ENCODE measurements at places on chromosomes 5 and 9. TPM values are rescaled to one million over a fixed set of nuclear protein-coding genes. Genes with fewer than 3 reads are reported as not detected.
A peak's percentile ranks its signal among the peaks of the same experiment; 100 is the strongest.

DNA sequence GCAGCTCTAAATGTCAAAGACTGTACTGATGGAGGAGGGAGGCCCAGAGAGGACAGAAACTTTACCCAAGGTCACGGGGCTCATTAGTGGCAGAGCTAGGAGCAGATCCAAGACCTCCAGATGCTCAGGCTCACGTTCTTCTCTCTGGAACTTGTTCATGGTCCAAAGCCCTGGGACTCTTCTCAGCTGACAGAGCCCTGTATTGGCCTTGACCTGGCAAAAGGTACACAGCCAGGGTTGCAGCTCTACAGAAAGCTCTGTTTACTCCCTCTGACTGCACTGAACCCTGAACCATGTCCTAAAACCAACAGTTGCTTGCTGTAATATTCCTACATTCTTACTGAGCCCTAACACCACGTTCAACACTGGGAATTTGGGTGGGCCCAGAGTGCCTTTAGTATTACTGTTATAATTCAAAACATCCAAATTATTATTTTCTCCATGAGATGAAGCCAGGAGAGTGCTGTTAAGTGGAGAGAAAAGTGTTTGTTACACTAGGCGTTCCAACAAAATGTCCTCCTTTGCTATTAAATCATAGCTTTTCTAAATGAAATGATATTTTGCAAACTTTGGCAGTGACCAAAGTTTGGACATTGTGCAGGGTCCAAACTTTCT is 602.4 kb upstream of the CLINT1 start:
- peak; percentile 80 for DNase-seq

DNA sequence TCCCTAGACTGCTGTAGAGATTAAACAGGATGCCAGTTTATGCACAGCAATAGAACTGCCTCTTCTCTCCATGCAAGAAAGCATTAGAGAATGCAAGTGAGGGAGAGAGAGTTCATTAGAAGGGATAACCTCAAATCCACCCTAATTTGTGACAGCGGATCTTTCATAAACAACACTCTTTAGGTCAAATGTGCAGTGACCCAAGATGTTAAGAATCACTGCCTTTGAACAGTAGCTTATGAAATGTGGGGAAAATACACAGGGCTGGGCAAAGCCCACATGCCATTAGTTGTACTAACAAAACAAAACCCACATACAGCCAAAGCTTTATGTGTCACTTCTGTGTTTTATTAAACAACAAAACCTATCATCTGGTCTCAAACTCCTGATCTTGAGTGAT is 36.2 kb upstream of the POU4F3 start:
- no peak for DNase-seq

GRCh38 chr5:54985301-54986268 is at the start of gene ESM1:
Gene ESM1, minus strand, starts transcription at chr5:54985593. Its CDS starts 76 bp downstream, at chr5:54985517.
- no peak for DNase-seq

Gene NR5A1
- total RNA-seq, result not detected

GRCh38 chr9:136703276-136703860 is 9.0 kb upstream of the DIPK1B start:
- DNase-seq, result no peak

Gene MARVELD2
- 0.28 TPM for total RNA-seq

Gene OBP2B
- total RNA-seq, result not detected

DNA sequence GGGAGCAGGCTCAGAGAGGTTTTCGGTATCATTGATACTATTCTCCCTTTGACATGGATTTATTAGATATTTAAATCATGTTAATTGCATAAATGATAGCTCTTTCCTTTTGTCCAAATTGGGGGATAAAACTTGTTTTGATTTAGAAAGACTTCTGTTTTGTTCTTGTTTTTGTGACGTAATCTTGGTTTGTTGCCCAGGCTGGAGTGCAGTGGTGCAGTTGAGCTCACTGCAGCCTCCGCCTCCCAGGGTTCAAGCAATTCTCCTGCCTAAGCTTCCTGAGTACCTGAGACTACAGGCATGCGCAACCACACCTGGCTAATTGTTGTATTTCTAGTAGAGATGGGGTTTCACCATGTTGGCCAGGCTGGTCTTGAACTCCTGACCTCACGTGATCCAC is 7.1 kb downstream of the MAT2B start:
- DNase-seq, result no peak

DNA sequence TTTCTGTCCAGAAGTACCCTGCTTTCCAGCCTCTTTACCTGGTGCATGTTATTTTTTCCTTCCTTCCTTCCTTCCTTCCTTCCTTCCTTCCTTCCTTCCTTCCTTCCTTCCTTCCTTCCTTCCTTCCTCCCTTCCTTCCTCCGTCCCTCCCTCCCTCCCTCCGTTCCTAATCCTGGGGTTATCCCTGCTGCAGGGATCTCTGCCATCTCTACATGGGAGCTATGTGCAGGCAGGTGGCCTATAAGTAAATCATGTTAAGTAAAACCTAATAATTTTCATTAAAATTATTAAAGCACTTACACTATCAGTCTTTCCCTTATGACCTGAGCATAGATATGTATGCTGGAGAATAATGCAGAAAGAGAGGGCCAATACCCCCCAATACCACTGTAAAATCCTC is 351.9 kb downstream of the ZSWIM6 start:
- no peak for DNase-seq

DNA sequence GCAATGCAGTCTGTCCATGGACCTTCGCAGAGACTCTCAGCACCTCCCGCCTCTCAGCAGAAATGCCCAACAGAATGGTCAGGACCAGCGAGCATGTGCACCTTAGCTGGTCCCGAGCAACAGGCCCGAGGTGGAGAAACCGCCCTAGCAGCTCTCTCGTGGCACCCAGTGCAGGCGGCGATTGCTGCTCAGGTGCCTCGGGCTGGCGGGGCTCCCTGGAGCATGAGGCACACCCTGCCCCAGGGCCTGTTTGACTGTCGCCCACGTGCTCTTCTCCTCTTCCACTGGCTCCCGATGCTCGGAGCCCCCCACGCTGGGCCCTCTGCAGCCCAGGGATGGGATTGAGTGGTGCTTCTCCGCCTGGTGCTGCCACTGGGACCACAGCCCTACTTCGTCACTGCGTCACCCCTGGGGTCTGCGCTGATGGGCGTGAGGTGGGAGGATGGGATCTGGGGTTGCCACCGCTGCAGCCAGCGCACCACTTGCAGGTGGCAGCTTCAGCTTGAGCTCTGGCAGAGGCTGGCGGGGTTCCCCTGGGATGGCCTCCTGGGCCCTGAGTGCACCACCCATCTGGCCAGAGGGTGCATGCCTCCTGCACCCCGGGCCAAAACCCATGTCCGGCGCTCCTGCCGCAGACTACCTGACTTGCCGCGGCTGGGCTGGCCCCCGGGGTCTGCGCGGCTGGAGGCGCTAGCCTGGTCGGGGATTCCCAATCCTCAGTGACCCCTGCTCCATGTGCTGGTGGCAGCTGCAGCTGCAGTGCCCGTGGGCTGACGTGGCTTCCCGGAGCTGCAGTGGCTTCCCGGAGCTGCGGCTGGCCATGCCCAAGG is 244.2 kb downstream of the FOXD4L6 start:
- DNase-seq, result peak; percentile 62

Gene PRDM9
- not detected for total RNA-seq

DNA sequence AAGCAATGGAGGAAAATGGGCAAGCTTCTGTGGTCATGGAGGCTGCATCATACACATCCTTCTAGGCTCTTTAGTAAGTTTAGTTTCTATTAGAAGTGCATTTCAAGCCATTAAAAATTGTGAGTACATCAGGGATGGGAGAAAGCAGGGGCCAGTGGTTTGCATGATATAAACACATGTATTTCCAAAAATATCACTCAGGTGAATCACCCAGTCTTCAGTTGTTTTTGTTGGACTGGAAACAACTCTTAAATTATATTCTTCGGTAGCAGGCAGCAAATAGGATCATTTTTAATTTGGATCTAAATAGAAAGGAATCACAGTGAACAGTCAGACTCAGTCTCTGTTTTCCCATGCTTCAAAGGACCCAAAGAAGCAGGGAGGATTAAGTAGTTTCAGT is 657.9 kb downstream of the TLR4 start:
- DNase-seq, result no peak

Gene ACTL7B
- total RNA-seq, result not detected

Gene GBGT1
- total RNA-seq, result 20.5 TPM

DNA sequence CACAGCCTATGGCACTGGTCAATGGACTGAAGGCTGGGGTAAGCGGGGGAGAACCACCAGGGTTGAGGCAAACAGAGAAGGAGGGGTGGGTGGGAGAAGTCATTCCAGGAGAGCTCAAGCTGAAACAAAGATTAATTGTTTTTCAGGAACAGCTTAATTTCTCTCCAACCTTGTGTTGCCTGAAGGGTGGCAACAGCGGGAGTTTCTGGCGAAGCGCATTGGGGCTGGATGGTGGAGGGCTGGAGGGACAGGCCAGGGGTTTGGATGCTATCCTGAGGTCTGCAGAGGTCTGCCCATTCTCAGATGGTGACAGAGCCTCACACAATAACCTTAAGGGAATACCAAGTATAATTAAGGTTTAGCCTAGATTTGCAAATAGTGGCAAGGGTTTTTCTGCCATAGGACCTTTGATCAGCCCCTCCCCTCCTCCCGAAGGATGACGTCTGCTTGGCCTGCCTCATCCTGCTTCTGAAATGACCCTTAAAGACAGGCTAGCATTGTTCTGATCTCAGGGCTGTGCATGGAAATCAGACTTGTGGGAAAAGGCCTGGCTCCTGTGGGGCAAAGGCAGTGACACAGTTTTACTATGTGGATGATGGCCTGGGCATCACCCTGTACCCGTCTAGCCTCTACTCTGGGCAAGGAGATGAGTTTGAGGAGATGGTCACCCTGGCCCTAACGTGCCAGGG is 32.7 kb downstream of the PSD2 start:
- peak; percentile 24 for DNase-seq

Gene FXN
- total RNA-seq, result 5.5 TPM

GRCh38 chr5:150082889-150083288 is 3.5 kb downstream of the CSF1R start:
- no peak for DNase-seq

- DNase-seq, result peak; percentile 82
Measured at GRCh38 chr9:38018958-38019602, 49.9 kb downstream of the SHB start.

- DNase-seq, result no peak
Measured at GRCh38 chr5:393846-394275, 49.1 kb upstream of the EXOC3 start.

- no peak for DNase-seq
Measured at GRCh38 chr5:31122998-31123951, 70.2 kb upstream of the CDH6 start.

DNA sequence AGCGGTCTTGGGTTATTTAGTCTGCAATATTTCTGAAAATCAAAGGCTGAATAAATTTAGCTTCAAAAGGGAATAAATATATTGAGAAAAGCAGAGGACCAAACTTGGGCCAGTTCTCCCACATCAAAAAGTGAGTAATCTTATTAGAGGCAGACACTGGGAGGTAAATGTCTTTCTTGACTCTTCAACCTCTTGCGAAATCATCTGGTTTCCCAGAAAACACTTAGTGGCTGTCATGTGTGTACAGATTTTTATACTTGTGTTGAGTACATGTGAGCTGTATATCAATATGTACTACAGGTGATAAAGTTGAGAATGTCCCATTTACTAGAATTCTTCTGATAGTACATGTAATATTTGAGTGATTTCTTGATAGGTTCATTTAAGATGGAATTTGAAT is 454.9 kb downstream of the PRR16 start:
- no peak for DNase-seq

Gene SLC6A19
- not detected for total RNA-seq

DNA sequence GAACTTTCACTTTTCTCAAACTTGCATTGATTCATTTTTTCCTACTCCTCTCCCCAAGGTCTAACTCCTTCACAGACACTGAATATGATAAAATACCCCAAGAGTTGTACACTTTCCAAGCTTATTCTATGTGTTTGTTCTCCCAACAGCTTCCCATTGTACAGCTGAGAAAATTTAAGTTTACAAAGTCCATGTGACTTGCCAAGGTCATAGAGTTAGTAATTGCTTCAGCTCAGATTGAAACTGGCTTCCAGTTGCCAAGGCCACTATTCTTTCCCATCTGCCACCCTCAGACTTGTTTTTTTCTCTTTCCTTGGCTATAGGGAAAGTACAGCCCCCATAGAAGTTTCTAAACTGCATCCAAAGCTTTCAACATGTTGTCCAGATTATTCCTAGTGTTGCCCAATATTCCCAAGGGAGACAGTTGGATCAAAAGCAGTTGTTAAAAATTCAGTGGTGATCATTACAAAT is 34.8 kb downstream of the TNFSF8 start:
- no peak for DNase-seq

- peak; percentile 99 for DNase-seq
Measured at GRCh38 chr5:179821298-179822058, 773 bp downstream of the SQSTM1 start.

Gene AMBP
- not detected for total RNA-seq

GRCh38 chr9:131524665-131525315 is 6.3 kb downstream of the UCK1 start:
- DNase-seq, result peak; percentile 46

GRCh38 chr9:112011051-112011620 is 114.5 kb downstream of the UGCG start:
- no peak for DNase-seq

GRCh38 chr5:134758176-134758503 is 439 bp upstream of the DDX46 start:
- no peak for DNase-seq

GRCh38 chr5:59828623-59829022 is 64.9 kb downstream of the PDE4D start:
- no peak for DNase-seq

DNA sequence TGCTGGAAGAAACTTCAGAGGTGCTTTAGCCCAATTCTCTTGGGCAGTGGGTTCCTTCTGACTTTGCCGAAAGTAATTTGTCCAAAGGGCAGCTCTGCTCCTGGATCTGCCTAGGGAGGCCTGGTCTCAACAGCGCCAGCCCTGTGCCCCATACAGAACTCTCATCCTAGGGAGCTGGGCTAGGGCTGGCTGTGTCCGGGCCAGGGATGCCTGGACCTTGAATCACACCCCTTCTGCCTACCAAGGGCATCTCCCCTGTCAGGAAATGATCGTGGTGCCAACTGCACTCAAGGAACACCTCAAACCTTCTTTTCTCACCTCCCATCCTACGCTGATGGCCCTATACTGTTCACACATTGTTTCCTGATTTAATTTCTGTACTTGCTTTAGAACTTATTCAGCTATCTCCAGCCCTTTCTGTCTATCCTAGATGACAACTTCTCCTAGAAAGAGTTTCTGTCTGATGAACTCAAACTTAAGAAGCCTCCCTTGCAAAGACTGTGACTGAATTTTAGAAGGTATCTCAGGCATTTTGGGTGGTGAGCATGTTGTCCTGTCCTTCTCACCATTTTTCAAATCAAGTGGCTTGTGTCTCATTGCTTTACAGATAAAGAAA is 37.4 kb upstream of the NFIB start:
- DNase-seq, result no peak
